Central memory CD8-positive, alpha-beta T cell (primary cell): ENCODE measurements at places on chromosomes 4 and X.

DNA sequence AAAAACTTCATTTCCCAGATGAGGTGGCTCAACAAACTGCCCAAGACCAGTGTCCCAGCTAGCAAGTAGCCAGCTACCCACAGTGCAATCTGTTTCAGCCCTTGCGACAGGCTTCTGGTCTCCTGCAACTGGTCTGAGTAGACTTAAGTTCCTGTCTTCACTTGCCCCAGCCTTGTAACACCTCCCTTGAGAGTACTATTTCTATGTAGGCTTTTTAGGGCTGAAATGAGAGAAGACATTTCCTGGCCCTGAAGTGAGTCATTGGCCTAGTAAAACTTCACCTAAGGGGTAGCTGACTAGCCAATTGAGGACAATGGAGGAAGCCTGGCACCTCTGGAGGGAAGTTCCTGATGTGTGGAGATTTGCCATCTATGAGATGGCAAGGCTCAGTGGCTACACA, 80.1 kb upstream of the STIM2 start:
- H3K36me3 ChIP-seq, result peaks cover 3% of the 10 kb centered on the region
- H3K4me1 ChIP-seq, result no peaks in the 10 kb centered on the region
- no peak overlapping the region for H3K4me3 ChIP-seq
- DNase-seq, result no peak
- no peak overlapping the region for H3K27ac ChIP-seq

DNA sequence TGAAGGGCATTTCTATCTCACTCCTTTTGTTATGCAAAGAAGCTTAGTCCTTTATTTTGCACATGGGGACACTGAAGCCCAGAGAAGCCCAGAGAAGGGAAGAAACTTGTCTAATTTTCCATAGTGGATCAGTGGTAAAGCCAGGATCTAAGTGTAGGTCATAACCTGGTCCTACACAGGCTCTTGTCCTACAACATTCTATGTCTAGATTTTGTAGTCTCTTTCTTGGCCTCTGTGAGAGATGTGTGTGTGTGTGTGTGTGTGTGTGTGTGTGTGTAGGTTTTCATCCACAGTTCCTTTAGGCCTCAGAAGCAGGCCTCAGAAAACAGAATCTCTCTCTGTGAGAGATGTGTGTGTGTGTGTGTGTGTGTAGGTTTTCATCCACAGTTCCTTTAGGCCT, 38.3 kb downstream of the VSIG4 start:
- peaks cover 5% of the 10 kb centered on the region for H3K36me3 ChIP-seq
- H3K27me3 ChIP-seq, result no peaks in the 10 kb centered on the region
- H3K4me1 ChIP-seq, result peaks cover 25% of the 10 kb centered on the region
- DNase-seq, result no peak

DNA sequence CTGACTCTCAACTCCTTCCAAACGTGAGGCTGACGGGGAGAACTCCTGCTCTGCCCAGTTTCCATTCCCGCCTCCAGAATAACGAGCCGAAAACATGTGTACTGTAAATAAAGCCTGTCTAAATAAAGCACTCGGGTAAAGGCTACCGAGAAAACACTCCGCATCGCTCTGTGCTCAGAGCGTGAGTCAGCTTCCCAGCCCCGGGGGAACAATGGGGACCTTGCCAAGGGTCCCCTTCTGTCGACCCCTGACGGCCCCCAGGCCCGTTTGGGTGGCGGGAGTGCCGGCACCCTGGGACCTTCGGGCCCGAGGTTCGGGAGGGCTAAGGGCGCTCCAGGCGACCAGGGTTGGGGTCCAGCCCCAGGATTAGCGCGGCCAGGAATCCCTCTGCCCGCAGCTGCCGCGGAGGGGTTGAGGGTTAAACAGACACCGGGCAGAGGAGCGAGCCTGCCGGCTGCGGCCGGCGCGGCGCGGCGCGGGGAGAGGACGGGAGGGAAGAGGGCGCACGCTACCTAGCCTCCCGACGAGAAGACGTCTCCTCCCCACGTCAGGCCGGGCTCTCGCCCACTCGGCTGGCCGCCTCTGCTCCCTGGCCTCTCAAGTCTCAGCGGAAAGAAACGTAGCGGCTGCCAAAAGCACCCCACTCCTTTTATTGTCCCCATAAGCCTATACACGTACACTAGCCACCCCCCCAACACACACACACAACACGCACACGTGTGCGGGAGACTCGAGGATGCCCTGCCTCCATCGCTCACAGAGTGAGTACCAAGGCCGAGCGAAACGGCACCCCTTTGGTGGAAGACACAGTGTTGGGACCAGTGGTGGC, 85.5 kb downstream of the BCOR start:
- no peak overlapping the region for H3K27ac ChIP-seq
- DNase-seq, result no peak
- peaks cover 10% of the 10 kb centered on the region for H3K27me3 ChIP-seq
- peaks cover 12% of the 10 kb centered on the region for H3K4me1 ChIP-seq
- peak overlapping the region; percentile 74 for H3K4me3 ChIP-seq
- H3K36me3 ChIP-seq, result peaks cover 12% of the 10 kb centered on the region

GRCh38 chr4:127993151-127993550, 27.9 kb downstream of the ABHD18 start:
- H3K36me3 ChIP-seq, result peaks cover 10% of the 10 kb centered on the region
- no peak overlapping the region for H3K27ac ChIP-seq
- no peak for DNase-seq
- no peak overlapping the region for H3K4me3 ChIP-seq

GRCh38 chrX:3811331-3812311, 98.2 kb upstream of the PRKX start:
- peaks cover 9% of the 10 kb centered on the region for H3K36me3 ChIP-seq
- H3K27me3 ChIP-seq, result peaks cover 28% of the 10 kb centered on the region
- H3K4me1 ChIP-seq, result peaks cover 6% of the 10 kb centered on the region
- peak overlapping the region; percentile 49 for H3K4me3 ChIP-seq
- no peak for DNase-seq

- H3K27ac ChIP-seq, result no peak overlapping the region
- no peaks in the 10 kb centered on the region for H3K27me3 ChIP-seq
- no peaks in the 10 kb centered on the region for H3K4me1 ChIP-seq
These were observed 237.5 kb downstream of the SHOX start for GRCh38 chrX:867966-868647.

- H3K36me3 ChIP-seq, result peaks cover 2% of the 10 kb centered on the region
- no peak overlapping the region for H3K4me3 ChIP-seq
- no peaks in the 10 kb centered on the region for H3K4me1 ChIP-seq
- no peak for DNase-seq
- H3K27ac ChIP-seq, result no peak overlapping the region
These were observed 7.8 kb downstream of the STAP1 start for GRCh38 chr4:67566335-67566734.

GRCh38 chrX:149275836-149276235, 229.3 kb downstream of the IDS start:
- no peaks in the 10 kb centered on the region for H3K4me1 ChIP-seq
- no peaks in the 10 kb centered on the region for H3K36me3 ChIP-seq
- H3K27ac ChIP-seq, result no peak overlapping the region
- no peaks in the 10 kb centered on the region for H3K27me3 ChIP-seq

- no peak for DNase-seq
- H3K27ac ChIP-seq, result no peak overlapping the region
- H3K36me3 ChIP-seq, result no peaks in the 10 kb centered on the region
These were observed 67.4 kb downstream of the ENPP6 start for GRCh38 chr4:184150102-184150839.

DNA sequence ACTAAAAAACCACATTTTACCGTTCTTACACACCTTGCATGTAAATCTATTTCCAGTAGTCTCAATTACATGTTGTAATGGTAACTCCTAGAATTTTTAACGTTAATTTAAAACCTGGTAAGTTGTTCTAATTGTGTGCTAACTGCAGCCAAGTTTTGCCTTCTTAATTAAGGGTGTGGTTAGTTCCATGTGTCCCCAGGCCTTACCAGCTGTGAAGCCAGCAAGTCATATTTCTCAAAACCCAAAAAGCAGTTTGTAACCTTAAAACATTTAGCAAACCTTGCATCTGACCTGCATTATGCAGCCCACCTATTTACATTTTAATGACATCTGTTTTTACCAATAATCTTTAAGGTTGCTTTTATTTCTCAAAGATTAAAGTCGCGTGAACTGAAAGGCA, 18.4 kb upstream of the FAM47E start:
- peaks cover 2% of the 10 kb centered on the region for H3K36me3 ChIP-seq
- no peak overlapping the region for H3K4me3 ChIP-seq
- H3K27me3 ChIP-seq, result peaks cover 20% of the 10 kb centered on the region

DNA sequence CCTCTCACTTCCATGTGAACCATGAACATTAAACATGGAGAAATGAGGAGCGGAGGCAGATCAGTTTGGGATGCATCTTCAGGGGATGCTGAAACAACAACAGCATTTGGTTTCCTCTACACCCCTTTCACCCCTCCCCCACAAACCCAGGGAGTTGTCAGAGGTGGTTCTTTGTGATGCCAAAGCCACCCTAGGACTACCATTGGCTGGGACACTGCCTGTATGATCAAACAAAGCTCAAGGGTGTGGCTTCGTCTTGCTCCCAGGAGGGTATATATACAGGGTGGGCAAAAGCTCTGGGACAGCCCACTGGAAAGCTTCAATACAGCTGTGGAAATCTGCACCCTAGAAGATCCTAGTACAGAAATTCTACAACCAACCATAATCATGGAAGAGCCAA, at the start of gene SPANXN4:
Gene SPANXN4 (plus strand): TSS at position 301 of the 400 bp plus-strand sequence. CDS start 87 bp downstream, at position 388.
- H3K4me1 ChIP-seq, result no peaks in the 10 kb centered on the region
- DNase-seq, result no peak
- no peaks in the 10 kb centered on the region for H3K27me3 ChIP-seq

DNA sequence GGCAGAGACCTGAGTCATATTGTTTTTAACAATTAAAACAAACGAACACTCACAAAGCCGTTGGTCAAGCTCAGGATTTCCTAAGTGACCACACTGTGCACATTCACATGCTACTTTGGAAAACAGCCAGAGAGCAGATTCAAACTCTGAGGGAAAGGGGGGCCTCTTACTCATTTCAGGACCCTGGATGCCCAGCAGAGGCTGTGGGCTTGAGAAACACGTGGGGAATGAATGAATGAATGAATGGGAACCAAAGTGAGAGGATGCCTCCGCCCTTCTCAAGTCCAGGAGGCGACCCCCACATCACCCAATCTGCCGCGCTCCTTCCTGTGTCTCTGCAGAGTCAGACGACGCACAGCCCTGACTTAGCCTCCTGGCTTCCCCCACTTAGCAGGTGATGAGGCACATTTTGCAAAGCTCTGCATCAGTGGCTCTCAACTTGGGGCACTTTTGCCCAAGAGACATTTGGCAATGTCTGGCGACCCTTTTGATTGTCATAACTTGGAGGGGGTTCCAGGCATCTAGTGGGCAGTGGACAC, 76.0 kb downstream of the ABLIM2 start:
- H3K27ac ChIP-seq, result no peak overlapping the region
- H3K36me3 ChIP-seq, result no peaks in the 10 kb centered on the region
- DNase-seq, result no peak
- H3K27me3 ChIP-seq, result no peaks in the 10 kb centered on the region
- peaks cover 5% of the 10 kb centered on the region for H3K4me1 ChIP-seq
- H3K4me3 ChIP-seq, result no peak overlapping the region

- H3K27me3 ChIP-seq, result peaks cover 3% of the 10 kb centered on the region
- H3K36me3 ChIP-seq, result peaks cover 16% of the 10 kb centered on the region
- no peak overlapping the region for H3K27ac ChIP-seq
- H3K4me1 ChIP-seq, result peaks cover 25% of the 10 kb centered on the region
- no peak overlapping the region for H3K4me3 ChIP-seq
These were observed 2.4 kb upstream of the PPP3CA start for GRCh38 chr4:101349801-101350064.

DNA sequence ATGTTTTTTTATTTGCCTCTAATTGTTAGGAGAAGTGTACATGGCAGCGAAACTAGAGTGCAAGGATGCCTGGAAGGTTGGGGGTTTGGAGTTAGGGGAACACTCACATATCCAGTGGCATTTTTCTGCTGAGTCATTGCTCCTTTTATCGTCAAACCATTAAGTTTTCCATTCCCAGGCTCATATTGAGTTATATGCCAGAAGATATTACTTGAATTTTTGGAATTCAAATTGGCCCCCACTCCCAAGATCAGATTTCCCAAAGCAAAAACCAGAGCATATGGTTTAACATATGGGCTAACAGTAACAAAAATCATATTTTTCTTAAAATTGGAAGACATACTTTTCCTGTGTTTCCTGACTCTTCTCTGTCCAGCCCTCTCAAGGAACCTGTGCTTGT, 152.7 kb downstream of the FSTL5 start:
- no peaks in the 10 kb centered on the region for H3K36me3 ChIP-seq
- H3K27me3 ChIP-seq, result no peaks in the 10 kb centered on the region
- DNase-seq, result no peak
- no peaks in the 10 kb centered on the region for H3K4me1 ChIP-seq
- no peak overlapping the region for H3K4me3 ChIP-seq

- no peak overlapping the region for H3K27ac ChIP-seq
- no peaks in the 10 kb centered on the region for H3K4me1 ChIP-seq
- H3K36me3 ChIP-seq, result no peaks in the 10 kb centered on the region
- no peaks in the 10 kb centered on the region for H3K27me3 ChIP-seq
- DNase-seq, result peak; percentile 14
- no peak overlapping the region for H3K4me3 ChIP-seq
These were observed 111.9 kb upstream of the TMEM164 start for GRCh38 chrX:109890910-109891502.

- H3K27ac ChIP-seq, result no peak overlapping the region
- no peaks in the 10 kb centered on the region for H3K27me3 ChIP-seq
- no peak for DNase-seq
- H3K4me3 ChIP-seq, result no peak overlapping the region
- H3K36me3 ChIP-seq, result peaks cover 1% of the 10 kb centered on the region
These were observed 22.3 kb downstream of the UGT2A2 start for GRCh38 chr4:69617083-69617694.

- no peaks in the 10 kb centered on the region for H3K36me3 ChIP-seq
- peaks cover 11% of the 10 kb centered on the region for H3K27me3 ChIP-seq
- H3K27ac ChIP-seq, result no peak overlapping the region
- no peak for DNase-seq
- no peaks in the 10 kb centered on the region for H3K4me1 ChIP-seq
These were observed 8.8 kb downstream of the NHSL2 start for GRCh38 chrX:71919431-71919830.

DNA sequence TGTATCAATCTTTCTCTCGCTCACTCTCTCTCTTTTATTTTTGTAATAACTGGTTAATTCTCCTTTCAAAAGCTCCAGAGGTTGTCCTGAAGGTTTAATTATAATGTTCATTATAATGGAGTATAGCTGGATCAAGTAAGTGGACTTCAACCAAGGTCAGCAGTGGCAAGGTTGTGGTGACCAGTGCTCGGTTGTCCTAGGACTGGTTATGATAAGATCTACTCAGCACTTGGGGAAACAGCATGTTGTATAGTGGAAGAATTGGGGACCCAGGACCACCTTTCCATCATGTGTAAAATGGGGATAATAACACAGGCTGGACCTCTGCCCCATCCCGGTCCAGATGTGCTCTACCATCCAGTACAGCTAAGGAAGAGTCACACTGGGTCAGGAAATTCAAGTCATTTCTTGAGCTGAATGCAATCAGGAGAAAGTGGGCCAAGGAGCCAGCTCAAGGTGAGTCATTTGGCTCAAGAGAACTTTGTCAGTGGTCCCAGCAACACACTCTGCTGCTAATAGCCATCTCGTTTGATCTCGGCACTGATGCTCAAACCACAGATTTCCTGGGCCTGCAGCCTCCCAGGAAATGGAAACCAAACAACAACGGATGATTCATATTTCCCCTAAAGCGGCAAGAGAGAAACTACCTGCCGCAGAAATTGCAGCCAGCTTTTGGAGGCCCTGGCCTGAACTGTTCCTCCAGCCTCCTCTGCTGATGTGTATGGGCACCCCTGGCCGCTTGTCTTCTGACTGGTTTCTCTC, 123.6 kb upstream of the RBPJ start:
- peak overlapping the region; percentile 63 for H3K4me3 ChIP-seq
- H3K27me3 ChIP-seq, result no peaks in the 10 kb centered on the region
- DNase-seq, result no peak
- H3K36me3 ChIP-seq, result no peaks in the 10 kb centered on the region
- H3K4me1 ChIP-seq, result peaks cover 35% of the 10 kb centered on the region
